ENCODE measurements at places on chromosomes 16 and 17.

- no peak for DNase-seq
Measured at GRCh38 chr16:49093939-49094338, 187.7 kb downstream of the CBLN1 start.

DNA sequence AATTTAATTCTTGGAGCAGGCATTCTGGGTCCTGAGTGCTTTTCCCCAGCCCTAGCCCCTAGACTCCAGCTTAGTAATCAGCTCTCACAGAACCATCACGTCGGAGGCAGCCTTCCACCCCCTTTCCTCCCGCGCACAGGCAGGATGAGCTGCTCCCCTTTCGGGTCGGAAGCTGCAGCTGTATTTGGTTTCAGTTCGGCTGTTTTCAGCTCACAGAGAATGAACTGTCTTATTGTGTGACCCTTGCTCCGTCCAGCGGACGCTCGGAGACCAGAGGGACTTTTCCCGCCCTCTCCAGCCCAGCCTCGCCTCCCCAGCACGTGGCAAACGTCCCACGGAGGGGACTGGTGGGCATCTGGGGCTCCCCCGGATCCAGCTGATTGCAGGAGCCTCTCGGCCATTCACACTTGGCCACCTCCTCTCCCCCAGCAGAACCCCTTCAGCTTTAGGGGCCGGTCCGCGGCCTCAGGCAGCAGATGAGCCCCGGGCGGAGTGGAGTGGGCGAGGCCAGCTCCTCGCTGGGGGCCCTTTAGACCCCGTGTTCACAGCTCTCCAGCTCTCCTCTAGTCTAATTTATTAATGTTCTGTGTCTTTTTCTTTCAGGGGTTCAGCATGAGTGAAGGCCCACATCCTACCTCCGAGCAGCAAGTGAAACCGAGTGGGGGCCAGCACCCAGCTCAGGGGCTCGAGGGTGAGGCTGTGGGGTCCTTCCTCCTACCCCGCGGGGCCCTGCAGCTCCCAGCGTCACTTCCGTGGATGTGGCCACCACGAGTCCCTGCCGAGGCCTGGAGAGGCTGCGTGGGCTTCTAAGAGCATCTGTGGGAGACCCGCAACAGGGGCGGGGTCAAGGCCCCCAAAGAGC lies 863 bp upstream of the UTS2R start:
- DNase-seq = no peak

DNA sequence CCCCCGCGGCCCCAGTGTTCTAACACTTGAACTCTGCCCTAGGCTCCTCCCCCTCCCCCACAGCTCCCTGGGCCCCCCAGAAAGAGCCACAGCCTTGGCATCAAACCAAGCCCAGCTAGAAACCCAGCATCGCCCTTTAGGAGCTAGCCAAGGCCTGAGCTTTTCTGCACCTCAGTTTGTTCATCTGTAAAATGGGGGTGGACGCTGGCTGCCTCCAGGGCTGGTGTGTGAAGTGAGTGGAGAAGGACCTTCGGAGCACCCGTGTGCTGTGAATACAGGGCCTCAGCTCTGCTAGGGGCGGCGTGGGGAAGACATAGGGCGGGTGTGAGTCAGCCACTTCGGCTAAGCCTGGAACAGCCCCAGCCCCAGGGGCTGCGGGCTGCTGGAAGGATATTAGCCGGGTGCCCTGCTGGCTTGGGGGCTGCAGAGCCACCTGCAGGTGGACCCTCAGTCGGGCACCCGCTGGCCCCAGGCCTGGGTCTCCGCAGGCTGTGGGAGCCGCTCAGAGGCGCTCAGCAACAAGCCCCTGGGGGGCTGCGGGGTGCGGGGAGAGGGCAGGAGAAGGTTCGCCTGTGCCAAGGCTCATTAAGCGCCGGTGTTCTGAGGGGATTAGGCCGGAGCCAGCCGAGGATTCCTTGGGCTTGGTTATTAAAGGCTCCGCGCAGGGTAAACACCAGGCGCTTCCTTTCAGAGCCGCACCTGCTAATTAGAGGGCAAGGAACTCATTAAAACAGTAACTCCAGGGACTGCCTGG lies 217.0 kb upstream of the CIBAR2 start:
- DNase-seq = no peak

GRCh38 chr16:17497648-17498047 lies 26.9 kb upstream of the XYLT1 start:
- DNase-seq = no peak

DNA sequence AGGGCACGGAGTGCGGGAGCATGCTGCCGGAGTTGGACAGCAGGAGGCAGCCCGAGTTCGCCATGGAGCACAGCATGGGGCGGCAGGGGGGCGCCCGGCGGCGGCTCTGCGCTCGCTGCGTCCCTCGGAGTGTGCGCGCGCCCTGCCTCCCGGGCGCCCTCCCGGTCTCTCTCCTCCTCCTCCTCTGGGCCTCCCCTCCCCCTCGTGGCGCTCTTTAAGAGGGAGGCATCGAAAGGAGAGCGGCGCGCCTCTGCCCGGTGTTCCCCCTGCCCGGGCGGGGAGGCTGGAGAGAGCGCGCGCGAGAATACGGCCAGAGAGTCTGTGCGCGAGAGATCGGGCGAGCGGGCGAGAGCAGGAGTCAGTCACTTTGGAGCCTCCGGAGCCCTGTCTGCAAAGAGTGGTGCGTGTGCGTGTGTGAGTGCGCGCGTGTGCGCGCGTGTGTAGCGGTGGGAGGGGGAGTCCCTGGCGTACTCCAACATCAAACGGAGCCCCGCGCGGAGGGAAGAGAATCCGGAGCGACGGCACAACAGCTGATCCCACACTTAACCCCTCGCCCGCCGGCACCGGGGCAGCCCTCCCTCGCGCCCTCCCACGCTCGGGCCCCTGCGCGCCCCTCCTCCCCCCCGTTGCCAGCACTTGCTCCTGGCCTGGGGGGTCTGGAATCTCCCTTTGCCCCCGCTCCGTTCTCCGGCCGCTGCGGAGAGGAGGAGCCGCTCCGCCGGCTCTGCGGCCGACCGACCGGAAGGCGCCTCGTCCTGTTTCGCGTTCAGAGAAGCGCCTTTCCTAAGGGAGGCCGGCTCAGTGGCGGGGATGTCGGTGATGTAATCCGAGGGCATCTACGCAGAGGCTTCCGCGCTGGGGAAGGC lies 108.9 kb downstream of the ENGASE start:
- DNase-seq = no peak
